Prostate gland (tissue), 2 donors: ENCODE measurements at places on chromosomes 2 and 18. TPM values are rescaled to one million over a fixed set of nuclear protein-coding genes. Genes with fewer than 3 reads are reported as not detected.

GRCh38 chr18:79335833-79336360, 59.8 kb upstream of the NFATC1 start:
- no peaks in the 10 kb centered on the region for H3K4me1 ChIP-seq
- H3K27ac ChIP-seq: no peak overlapping the region
- H3K36me3 ChIP-seq: peaks cover 9% of the 10 kb centered on the region
- no peak for DNase-seq

DNA sequence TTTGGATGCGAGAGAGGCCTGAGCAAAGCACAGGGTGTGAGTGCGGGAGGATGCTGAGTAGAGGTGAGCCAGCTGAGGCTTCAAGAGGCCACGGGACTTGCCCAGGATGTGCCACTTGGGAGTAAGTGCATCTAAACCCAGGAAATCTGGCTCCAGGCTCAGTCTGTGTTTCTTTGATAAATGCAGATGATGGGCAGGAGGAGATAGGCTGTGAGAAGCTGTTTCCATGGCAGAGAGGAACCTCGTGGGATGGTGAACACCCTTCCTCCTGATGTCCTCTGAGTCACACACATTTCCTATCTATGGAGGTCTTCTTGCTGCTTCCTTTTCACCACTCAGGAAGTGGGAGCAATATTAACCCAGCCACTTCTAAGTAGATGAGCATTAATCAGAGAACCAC, 38.4 kb upstream of the CELF4 start:
- H3K27me3 ChIP-seq: no peaks in the 10 kb centered on the region
- no peak overlapping the region for H3K27ac ChIP-seq
- no peaks in the 10 kb centered on the region for H3K36me3 ChIP-seq
- no peak overlapping the region for H3K4me3 ChIP-seq
- no peaks in the 10 kb centered on the region for H3K4me1 ChIP-seq

DNA sequence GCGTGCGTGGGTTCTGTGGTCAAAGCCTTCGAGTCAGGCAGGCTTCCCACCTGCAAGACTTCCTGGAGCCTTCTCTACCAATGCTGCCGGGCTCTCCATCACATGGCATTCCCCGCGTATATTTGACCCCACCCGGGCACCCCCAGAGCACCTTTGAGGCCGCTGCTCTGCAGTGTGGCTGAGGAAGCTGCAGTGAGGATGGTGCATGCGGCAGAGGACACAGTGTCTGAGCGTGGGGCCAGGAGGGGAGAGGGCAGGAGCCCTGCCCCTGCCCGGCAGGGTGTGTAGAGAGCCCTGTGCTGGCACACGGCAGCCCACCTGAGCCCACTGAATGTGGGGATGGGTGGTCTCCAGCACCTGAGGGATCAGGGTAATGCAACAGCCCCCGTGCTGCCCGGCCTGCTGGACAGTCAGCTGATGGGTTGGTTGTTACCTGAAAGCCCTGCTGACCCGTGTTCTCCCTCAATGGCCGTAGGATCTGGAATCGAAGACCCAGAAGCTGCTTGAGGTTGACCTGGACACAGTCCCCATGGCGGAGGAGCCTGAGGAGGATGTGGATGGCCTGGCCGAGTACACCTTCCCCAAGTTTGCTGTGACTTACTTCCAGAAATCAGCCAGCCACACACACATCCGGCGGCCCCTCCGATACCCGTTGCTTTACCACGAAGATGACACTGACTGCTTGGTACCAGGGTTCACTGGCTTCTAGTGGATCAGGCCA, 36.8 kb upstream of the GPR17 start:
- no peaks in the 10 kb centered on the region for H3K4me1 ChIP-seq
- H3K4me3 ChIP-seq: no peak overlapping the region
- H3K27ac ChIP-seq: no peak overlapping the region
- no peaks in the 10 kb centered on the region for H3K27me3 ChIP-seq
- DNase-seq: no peak

DNA sequence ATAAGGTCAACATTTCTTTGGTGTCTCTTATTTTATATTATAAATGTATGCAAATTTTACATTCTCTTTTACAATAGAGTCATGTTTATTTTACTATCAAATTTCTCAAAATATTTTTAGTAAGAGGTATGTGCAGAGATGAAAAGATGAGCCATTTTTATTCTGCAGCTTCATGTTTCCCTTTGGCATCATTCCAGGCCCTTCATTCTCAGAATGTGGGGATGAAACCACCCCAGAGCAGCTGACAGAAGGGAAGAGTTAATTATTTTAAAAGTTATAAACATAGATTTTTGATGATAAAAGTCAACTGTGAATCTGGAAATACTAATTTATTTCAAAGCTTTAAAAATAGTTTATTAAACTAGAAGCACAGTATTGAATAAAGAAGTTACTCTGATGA, 12.8 kb upstream of the FSHR start:
- no peak overlapping the region for H3K27ac ChIP-seq
- no peaks in the 10 kb centered on the region for H3K36me3 ChIP-seq
- no peak overlapping the region for H3K4me3 ChIP-seq
- H3K4me1 ChIP-seq: no peaks in the 10 kb centered on the region
- H3K27me3 ChIP-seq: no peaks in the 10 kb centered on the region
- no peak for DNase-seq

DNA sequence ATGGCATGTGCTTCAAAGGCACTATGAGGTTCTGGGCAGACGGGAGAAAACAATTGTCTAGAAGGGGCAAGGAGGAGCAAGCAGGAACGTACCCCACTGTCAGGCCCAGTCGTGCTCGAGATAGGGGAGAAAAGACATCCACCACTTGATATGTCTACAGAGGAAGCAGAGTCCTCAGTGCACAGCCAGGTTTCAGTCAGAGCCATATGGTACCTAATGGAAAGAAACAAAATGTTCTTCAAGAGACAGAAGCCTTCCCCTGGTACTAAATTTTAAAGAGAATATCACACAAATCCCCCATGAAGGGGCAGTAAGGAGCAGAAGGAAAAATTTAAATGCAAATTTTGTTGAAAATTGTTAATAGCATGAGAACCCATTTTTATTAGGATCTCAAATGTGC, 21.9 kb downstream of the THUMPD2 start:
- no peaks in the 10 kb centered on the region for H3K27me3 ChIP-seq
- H3K27ac ChIP-seq: no peak overlapping the region
- no peaks in the 10 kb centered on the region for H3K4me1 ChIP-seq
- H3K4me3 ChIP-seq: no peak overlapping the region

CNTNAP5 gene
- total RNA-seq: 0.11 TPM
